Stimulated activated naive CD4-positive, alpha-beta T cell treated with Interleukin-2 at 50 U/mL for 16 hours (primary cell): ENCODE measurements at places on chromosomes 1 and 21.

DNA sequence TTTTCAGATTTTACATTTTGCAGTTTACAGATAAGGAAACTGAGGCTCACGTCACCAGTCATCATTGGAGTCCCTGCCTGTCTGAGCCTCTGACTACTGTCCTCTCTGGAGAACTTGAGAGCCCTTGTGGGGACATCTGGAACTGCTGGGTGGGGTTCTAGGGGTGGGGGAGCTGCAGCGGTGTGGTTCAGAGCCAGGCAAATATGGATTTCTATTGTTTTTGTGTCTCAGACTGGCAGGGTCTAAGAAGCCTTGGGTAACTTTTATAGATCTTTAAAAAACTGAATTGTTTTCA, 46.9 kb downstream of the IER5 start:
- no peak for DNase-seq

DNA sequence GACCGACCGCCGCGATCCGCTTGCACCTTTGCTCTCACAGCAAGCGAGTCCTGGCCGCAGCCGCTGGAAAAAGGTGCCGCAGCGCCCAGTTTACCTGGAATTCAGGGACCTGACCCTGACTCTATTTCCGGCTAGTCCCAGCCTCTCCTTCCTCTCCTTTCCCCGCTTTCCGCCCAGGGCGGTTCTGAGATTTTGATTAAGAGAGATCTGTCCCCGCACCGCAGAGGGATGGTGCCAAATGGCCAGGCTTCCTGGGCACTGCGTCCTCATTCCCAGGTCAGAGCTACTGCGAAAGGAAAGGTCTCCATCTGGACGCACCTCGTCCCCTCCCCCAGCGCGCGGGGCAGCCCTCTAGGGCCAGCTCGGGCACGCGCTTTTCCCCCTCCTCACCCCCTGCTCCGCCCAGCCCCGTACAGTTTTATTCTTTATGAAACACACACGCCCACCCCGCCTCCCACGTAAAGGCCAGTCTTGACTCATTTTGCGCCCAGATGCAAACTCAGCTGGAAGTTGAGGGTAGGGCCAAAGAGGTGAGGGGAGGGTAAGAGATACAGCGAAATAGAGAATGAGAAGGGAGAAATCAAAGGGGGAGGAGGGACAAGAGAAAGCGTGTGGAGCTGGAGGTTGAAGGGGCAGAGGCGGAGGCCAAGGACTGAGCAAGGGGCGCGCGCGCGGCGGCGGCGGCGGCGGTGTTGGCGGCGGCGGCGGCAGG, 411.8 kb upstream of the ESRRG start:
- DNase-seq = no peak

GRCh38 chr1:187270256-187270655, 441.5 kb downstream of the PLA2G4A start:
- no peak for DNase-seq

DNA sequence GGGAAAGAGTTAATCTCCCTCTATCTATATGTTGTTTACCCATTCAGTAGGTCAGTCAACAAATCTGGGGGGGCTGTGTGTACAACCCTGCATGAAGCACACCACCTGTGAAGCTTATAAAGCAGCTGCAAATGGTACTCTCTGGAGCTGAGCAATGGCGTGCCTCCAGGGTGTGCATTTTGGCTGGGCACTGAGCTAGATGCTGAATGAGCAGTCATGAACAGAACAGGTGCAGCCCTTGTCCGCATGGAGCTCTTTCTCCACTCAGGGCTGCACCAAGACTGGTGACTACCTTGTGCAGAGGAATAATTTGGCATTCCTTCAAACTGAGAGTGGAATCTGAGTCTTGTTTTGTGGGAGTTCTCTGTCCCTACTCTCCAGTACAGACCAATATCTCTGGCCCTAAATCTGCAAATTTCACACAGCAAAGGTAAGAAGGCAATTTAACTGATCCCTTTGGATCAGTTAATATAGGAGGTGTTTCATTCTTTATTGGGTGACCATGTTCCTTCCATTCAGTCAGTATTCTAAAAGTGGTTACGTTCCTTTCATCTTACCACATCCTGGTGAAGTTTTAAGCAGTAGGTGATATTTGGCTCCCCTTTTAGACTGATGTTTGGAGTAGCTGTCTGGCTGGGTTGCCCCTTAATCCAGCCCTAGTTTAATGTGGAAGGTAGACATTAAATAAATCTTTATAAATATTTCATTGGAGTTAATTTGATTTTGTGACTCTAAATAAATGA, 76.0 kb downstream of the GPR88 start:
- no peak for DNase-seq

DNA sequence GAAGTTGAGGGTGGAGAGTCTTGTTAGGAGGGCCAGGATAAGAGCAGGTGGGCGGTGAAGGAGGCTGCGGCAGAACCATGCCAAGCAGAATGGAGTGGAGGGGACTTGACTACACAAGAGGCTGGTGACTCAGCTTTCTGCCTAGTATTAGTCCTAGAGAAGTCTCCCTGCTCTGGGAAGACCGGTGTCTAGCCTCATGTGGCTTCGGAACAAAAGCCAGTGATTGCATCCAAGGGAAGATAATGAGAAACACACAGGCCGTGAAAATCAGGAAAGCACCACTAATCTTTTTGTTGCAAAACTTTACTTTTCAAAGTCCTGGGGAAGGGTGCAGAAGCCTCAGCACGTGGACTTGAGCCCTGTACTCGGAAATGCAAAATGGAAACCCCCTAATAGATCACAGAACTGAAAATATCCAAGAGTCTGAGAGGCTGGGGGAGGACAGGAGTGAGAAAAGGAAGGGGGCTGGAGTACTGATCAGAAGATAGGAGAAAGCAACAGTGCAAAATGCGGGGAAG, 31.4 kb downstream of the DDR2 start:
- DNase-seq = no peak

DNA sequence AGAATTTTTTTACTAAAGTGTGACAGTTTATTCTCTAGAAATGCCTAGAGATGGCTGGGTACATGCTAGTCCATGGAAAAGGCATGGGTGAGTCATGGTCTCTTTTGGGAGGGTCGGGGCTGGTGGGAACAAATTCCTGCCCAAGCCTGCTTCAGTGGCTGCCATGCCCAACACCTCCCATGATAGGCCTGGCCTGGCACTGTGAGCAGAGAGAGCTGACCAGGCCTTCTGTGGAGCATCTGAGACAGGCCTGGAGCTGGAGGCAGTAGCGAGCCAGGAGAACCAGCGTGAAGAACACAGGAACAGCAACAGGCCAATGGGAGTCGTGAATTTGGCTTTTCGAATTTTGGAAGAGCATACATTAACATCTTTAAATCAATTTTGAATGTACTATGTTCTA, 209.2 kb downstream of the SDCCAG8 start:
- no peak for DNase-seq
